Mucosa of descending colon (tissue), 3 donors: ENCODE measurements at places on chromosomes 4 and X. TPM values are rescaled to one million over a fixed set of nuclear protein-coding genes. Genes with fewer than 3 reads are reported as not detected.

Gene SOX3
- total RNA-seq, result not detected

Gene TLR1
- 7.3 TPM for total RNA-seq

GRCh38 chr4:185224597-185224996, 15.2 kb downstream of the SNX25 start:
- no peak for DNase-seq

DNA sequence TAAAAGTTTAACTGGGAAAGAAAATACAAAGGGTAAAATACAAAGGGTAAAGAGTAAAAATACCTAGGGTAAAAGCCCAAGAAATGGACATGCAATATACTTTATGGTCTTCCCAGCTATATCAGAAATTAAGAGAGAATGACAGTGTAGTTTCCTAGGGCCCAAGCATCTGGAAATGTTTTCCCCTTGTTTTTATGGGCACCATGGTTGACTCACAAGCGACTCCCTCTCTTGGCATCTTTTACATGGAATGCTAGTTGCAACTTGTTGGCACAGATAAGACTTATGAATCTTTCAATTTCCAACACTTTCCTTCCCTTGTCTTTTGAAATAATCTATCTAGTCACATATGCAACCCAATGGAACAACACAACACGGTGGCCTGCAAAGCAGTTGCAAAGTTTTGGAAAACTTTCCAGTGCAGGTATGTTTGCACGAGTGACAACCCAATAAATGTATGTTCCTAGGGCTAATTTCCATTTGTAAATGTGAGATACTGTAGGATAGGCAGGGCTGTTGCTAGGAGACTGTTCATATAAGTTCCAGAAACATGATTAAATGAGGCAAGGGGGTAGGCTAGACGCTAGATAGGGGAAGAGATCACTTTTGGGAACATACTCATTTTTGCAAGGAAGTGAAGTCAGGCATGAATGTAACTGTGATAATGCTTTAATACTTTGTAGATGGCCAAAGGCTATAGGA, 36.4 kb upstream of the CWH43 start:
- DNase-seq, result no peak
